ENCODE measurements at places on chromosomes 5 and 9. TPM values are rescaled to one million over a fixed set of nuclear protein-coding genes. Genes with fewer than 3 reads are reported as not detected.

The CCDC171 gene
- 61.4 TPM for total RNA-seq

The IFNA13 gene
- total RNA-seq, result 8.2 TPM

DNA sequence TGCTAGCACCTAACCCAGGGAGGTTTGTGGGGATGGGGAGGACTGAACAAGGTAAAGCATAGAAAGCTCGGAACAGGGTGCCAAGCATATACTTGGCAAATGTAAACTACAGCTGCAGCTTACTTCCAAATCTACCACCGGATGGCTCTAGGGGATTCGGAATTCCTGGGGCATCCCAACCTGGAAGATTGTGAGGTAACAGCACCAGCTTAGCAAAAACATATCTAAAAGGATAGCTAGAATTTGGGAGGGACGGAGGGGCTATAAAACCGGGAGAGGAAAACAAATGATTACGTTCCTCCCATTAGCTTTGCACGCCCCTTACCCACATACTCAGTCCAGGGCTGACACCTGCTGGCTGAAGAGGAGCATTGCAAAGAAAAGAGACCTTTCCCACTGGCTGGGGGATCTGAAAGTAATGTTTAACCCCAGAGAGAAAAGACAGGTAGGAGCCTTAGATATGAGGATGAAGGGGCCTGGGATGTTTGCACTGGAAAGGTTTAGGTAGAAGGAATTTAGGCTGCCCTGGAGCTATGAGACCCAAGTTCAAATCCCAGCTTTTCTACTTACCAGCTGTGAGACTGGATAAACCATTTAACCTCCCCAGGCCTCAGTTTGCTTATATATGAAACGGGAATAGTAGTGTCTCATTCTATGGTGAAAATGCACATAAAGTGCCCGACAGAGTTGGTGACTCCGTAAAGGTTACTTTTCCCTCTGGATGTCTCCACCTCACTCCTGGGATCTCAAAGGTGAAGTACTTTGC lies 73.6 kb downstream of the FAM114A2 start:
- peak; percentile 68 for DNase-seq

DNA sequence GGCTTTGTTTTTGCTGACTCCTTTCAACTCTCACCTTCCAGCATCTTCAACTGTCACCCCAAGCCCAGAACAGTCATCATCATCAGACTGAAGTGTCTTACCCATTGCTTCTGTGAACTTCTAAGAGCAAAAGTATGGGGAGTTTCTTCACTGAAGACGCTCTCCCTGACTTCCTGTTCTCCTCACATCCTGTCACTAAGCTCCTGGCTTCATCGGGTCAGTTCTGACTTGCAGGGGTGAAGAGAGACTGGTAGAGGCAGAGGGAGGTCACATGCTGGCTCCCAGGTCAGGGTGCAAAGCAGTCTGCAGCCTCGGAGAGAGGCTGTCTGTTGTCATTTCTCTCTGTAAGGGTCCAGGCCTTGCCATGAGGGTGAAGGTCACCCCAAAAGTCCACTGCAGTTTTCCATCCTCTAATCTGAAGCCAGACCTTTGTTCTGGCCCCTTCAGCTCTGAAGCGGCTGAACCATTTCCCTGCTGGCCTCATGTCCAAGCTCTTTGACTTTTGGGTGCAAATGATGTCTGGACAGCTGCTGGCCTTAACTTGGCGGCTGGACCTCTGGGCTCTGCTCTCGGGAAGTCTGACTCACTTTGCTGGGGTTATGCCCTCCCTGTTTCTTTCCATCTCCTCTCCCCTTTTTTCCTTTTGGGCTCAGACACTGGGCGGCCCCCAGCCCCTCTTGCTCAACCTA lies 305.0 kb downstream of the RAB3C start:
- DNase-seq, result no peak

DNA sequence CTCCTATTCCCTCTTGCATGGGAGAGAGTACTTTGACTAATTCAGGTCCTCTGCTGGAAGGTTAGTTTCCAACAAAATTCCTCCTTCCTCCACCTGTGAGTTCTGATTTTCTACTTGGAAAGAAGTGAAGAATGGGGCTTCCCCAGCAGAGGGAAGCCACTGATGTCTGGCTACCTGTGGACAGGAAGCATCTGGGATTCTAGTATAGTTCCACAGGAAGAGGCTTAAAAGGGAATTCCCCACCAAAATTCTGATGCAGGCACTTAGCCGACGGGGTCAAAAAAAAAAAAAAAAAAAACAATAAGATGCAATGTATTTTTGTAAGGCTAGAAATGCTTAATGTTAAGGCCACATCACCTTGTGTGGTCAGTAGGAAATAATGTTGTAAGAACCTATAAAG lies 33.4 kb downstream of the PCDHGC5 start:
- no peak for DNase-seq

GRCh38 chr5:59921816-59922215 lies 28.3 kb upstream of the PDE4D start:
- no peak for DNase-seq

DNA sequence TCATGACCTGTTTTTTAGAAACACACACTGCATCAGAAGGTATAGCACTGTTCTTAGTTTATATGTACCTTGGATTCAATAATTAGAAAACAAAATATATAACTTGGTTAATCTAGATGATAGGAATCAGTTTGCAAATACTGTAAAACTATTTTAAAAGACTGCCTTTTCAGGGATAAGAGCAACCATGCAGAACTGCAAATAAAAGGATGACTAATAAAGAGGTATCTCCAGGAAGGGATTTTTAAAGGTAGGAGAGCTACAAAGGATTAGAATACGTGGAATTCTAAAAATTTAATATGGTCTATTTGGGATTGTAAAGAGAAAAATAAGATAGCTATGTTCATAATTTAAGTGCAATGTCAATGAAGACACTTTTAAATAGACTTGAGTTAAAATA lies 9.4 kb downstream of the GABRA1 start:
- no peak for DNase-seq
